Globus pallidus (tissue), 1 donor: ENCODE measurements at places on chromosomes 4 and X.

DNA sequence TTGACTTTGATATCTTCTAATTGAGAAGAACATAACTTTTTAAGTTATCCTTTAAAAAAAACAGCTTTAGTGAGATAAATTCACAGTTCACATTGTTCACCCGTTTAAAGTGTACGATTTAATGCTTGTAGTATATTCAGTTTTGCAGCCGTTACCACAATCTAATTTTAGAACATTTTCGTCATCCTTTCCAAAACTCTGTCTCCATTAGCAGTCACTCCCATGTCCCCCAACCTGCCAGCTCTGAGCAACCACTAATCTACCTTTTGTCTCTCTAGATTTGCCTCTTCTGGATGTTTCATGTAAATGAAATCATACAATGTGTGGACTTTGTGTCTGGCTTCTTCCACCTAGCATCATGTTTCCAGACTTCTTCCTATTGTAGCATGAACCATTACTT lies 38.6 kb downstream of the CLCN4 start:
- DNase-seq: no peak

- no peak for DNase-seq
These were observed 25.8 kb upstream of the RPL39 start for GRCh38 chrX:119817130-119817690.

GRCh38 chr4:89661173-89661899 lies 175.6 kb downstream of the SNCA start:
- DNase-seq: no peak

- DNase-seq: peak; percentile 24
These were observed 334.9 kb upstream of the ADGRL3 start for GRCh38 chr4:60865273-60865672.

- no peak for DNase-seq
These were observed 965.9 kb downstream of the FSTL5 start for GRCh38 chr4:161197912-161198311.
